ENCODE measurements at places on chromosomes 1 and 21. TPM values are rescaled to one million over a fixed set of nuclear protein-coding genes. Genes with fewer than 3 reads are reported as not detected.
A peak's percentile ranks its signal among the peaks of the same experiment; 100 is the strongest.

DNA sequence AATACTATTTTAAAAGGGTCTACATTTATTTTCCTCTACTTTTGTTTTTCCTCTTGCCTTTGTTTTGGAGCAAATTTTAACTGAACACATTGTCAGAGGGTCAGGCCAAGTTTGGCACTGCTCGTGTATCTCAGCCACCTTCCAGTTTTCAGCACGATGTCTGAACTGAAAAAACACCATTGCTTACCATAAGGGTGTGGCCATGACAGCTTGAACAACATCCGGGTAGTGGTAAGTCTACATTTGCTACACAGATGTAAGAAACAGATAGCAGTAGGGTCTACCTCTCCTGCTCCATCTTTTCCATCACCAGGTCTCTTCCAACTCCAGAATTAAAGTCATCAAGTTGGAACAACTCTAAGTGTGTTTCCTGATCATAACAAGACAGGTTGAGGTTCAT is 4.2 kb downstream of the HIVEP3 start:
- DNase-seq, result no peak
- H3K4me1 ChIP-seq, result peaks cover 43% of the 10 kb centered on the region
- no peaks in the 10 kb centered on the region for H3K36me3 ChIP-seq
- H3K27ac ChIP-seq, result no peak overlapping the region

DNA sequence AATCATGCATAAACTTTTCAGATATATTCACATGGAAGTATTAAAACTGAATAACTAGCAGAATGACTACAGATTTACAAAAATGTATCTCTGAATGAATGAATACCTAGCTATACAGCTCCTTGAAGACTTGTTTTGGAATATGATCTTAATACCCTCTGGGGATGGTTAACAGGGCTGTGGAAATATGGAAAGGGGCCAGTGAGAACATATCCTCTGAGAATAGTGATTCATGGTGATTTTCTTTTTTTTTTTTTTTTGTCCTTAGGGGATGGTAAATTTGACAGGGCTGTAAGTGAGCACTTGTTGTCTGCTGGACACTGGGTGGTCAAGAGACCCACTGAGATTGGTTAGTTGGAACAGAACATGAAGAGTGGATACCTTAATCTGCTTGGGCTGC is 80.7 kb upstream of the HP1BP3 start:
- no peak overlapping the region for H3K4me3 ChIP-seq
- DNase-seq, result no peak
- H3K36me3 ChIP-seq, result peaks cover 20% of the 10 kb centered on the region
- H3K4me1 ChIP-seq, result no peaks in the 10 kb centered on the region
- H3K27me3 ChIP-seq, result no peaks in the 10 kb centered on the region
- no peak overlapping the region for H3K27ac ChIP-seq

DNA sequence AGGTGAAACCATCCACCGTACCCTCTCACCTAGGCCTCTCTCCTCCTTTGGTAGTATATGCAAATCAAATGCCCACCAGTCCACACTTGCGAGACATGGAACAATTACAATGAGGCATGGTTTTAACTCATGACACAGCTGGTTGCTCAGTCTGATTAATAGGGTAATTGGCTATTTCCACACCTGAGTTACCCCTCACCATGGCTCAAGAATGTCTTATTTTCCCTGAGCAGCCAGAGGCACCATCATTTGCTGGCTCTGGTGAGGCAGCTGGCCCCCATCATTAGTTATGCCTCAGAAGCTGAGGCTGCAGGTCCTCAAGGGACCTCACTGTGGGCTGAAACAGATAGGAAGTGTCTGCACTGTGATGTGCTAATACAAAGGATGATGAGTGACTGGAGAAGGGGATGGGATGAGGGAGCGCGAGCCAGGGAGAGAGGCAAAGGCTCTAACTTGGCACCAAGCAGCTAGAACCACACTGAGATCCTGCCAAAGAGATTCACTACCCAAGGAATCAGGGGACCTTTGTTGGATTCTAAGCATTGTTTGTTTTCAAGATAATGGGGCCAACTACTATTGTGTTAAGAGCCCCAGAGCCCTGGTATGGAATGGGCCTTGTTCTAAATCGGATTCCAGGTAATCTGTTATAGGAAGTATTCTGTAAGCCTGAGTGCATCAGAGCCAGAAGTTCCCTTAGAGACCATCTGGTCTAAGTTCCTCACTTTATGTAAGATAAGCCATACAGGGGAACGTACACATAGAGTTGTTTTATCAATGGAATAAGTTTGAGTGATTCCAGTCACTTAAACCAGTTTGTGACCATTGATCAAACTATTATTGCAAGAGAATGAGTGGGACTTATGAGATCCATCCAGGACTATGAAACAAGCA is 80.0 kb upstream of the CNTN2 start:
- no peak for DNase-seq
- no peaks in the 10 kb centered on the region for H3K36me3 ChIP-seq
- H3K4me1 ChIP-seq, result no peaks in the 10 kb centered on the region
- H3K27me3 ChIP-seq, result peaks cover 5% of the 10 kb centered on the region
- H3K27ac ChIP-seq, result no peak overlapping the region

The SPRR2A gene
- total RNA-seq, result not detected

GRCh38 chr1:90371448-90371813 is 345.7 kb downstream of the BARHL2 start:
- H3K4me3 ChIP-seq, result no peak overlapping the region
- H3K4me1 ChIP-seq, result no peaks in the 10 kb centered on the region
- DNase-seq, result no peak
- no peaks in the 10 kb centered on the region for H3K27me3 ChIP-seq
- H3K36me3 ChIP-seq, result no peaks in the 10 kb centered on the region

The DMBX1 gene
- not detected for total RNA-seq

- H3K4me3 ChIP-seq, result no peak overlapping the region
- DNase-seq, result no peak
- H3K4me1 ChIP-seq, result no peaks in the 10 kb centered on the region
- no peak overlapping the region for H3K27ac ChIP-seq
- no peaks in the 10 kb centered on the region for H3K36me3 ChIP-seq
Observed at GRCh38 chr1:8910914-8911313, 32.4 kb upstream of the ENO1 start.

The REG4 gene
- total RNA-seq, result not detected

DNA sequence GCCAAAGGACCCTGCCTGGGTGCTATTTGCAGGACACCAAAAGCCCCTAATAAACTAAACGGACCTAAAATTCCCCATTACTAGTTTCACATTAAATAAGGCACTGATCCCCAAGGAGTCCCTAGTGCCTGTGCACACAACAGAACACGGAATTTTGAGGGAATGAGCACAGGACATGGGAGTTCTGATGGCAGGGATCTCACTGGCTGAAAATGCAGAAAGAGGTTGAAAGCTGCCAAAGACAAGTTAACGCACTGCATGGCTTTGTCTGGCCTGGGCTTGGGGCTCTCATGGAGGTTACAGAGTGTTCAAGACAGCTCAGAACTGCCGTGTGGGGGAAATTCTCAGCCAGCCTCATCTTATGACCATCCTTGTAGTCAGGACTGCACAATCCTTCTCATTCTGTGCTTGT is 15.6 kb upstream of the ATP1B1 start:
- H3K27ac ChIP-seq, result no peak overlapping the region
- no peak overlapping the region for H3K4me3 ChIP-seq
- DNase-seq, result no peak
- H3K4me1 ChIP-seq, result no peaks in the 10 kb centered on the region
- H3K36me3 ChIP-seq, result no peaks in the 10 kb centered on the region
- no peaks in the 10 kb centered on the region for H3K27me3 ChIP-seq

The TPTE gene
- total RNA-seq, result not detected

DNA sequence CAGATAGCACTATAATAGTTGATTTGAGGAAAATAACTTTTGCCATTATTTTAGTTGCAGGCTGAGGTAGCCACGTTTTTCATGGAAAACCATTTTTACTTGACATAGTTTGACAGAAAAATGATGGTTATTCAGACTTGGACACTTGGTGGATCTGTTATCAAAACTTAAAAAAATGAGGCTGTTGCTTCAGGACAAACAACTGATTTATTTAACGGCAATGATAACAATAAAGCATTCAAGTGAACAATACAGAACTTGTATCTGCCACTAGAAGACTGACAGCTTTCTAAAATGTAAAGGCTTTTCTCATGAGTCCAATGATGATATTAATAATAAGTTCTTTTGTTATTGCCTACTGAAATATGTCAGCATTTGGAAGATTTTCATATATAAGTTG is 322.9 kb downstream of the BRINP3 start:
- H3K4me1 ChIP-seq, result no peaks in the 10 kb centered on the region
- H3K4me3 ChIP-seq, result no peak overlapping the region
- no peak overlapping the region for H3K27ac ChIP-seq
- H3K27me3 ChIP-seq, result no peaks in the 10 kb centered on the region
- DNase-seq, result no peak

DNA sequence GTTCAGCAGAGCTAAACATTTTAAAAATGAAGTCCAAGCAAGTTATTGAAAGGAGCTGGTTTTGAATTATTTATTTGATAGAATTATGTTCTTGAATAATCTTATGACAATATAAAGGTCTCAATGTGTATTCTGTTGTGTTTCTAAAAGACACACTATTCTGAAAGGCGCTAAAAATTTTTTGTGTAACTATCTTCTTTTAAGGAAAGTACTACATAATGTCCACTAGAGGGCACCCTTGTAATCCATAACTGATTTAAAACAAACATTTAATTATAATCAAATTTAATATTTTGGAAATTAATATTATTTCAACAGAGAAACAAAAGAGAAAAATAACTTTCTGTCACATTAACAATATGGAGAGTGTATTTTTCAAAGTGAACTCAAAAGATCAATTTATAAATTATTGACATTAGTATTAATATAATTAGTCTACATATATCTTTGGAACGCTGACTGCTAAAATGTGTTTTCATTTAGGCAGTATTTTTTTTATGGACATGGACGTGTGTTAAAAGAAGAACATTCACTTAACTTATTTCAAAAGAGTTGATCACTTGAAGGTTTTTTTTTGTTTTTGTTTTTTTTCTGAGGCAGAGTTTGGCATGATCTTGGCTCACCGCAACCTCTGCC is 248.4 kb downstream of the DENND1B start:
- H3K4me1 ChIP-seq, result no peaks in the 10 kb centered on the region
- no peak overlapping the region for H3K4me3 ChIP-seq
- H3K36me3 ChIP-seq, result no peaks in the 10 kb centered on the region
- no peak for DNase-seq
- no peak overlapping the region for H3K27ac ChIP-seq
- no peaks in the 10 kb centered on the region for H3K27me3 ChIP-seq

DNA sequence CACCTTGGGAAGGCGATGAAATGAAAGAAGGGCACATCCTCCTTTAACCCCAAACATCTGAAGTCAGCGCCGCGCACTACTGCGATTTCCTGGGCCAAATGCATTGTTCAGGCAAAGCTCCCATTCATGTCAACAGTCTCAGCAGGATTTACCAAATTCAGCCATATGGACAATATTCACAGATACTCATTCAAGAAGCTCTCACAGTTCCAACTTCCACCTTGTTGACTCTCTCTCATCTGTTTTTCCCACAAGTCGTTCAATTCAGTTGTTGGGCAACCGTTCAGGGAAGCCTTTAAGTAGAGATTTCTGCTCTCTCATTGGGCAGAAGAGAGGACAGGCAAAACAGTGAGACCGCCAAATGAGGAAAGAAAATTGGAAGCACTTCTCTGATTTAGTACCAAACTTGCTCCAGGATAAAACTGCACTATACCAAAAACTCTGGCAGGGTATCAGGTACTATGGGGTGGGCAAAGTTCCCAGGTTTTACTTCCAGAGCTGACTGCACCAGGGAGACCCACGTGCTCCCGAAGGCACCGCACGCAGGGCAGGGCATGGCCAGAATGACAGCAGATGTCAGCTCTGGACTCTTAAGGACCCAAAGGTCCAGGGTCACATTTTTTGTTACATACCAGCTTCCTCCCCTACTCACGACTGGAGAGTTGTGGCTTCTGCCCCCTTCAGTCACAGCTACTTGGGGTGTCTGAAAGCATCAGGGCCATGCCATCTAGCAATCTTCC is 668.8 kb downstream of the KIF26B start:
- no peak overlapping the region for H3K4me3 ChIP-seq
- no peak for DNase-seq
- H3K36me3 ChIP-seq, result no peaks in the 10 kb centered on the region
- no peaks in the 10 kb centered on the region for H3K27me3 ChIP-seq

GRCh38 chr1:164735315-164736052 is 176.5 kb downstream of the PBX1 start:
- no peak for DNase-seq
- no peak overlapping the region for H3K4me3 ChIP-seq
- no peaks in the 10 kb centered on the region for H3K4me1 ChIP-seq
- no peak overlapping the region for H3K27ac ChIP-seq
- H3K36me3 ChIP-seq, result no peaks in the 10 kb centered on the region

DNA sequence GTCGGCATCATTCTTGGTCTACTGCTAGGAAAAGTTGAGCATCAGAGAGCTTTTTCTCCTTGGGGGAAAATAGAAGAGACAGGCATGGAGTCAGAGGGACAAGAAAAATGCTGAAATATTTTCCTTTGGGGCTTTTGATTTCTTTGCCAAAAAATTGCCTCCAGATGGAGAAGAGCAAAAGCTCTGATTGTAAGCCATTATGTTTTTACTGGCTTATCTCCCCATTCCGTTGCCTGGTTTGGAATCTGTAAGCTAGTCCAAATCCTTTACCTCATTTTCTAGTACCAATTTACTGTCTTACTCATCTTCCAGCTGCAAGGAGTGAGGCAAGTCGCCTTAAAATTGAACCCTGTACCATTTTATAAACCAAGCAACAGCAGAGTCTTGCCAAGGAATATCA is 23.3 kb upstream of the NBL1 start:
- H3K36me3 ChIP-seq, result peaks cover 31% of the 10 kb centered on the region
- H3K27ac ChIP-seq, result no peak overlapping the region
- no peak for DNase-seq
- H3K27me3 ChIP-seq, result no peaks in the 10 kb centered on the region

DNA sequence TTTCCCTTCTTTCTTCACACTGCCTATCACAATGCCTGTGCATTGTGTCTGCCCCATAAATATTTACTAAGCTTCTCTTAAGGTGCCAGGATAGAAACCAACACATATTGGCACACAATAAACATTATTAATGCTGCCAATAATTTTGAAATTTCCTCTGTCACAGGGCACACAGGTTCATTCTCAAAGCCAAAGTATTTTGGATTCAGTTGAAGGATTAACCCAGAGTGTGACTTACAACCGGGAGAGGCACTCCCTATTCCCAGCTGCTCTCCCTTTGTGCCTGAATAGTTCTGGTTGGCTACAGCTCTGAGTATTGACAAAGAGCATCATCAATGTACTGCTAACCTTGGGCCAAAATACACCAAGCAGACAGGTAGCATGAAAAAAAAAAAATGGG is 46.6 kb upstream of the ATP1A1 start:
- DNase-seq, result no peak
- peaks cover 15% of the 10 kb centered on the region for H3K4me1 ChIP-seq
- H3K27ac ChIP-seq, result peak overlapping the region; percentile 39
- H3K4me3 ChIP-seq, result no peak overlapping the region
- H3K27me3 ChIP-seq, result no peaks in the 10 kb centered on the region
- H3K36me3 ChIP-seq, result no peaks in the 10 kb centered on the region

GRCh38 chr1:223483511-223483910 is 90.3 kb downstream of the CCDC185 start:
- H3K27me3 ChIP-seq, result peaks cover 11% of the 10 kb centered on the region
- no peaks in the 10 kb centered on the region for H3K36me3 ChIP-seq
- H3K4me3 ChIP-seq, result no peak overlapping the region
- peaks cover 4% of the 10 kb centered on the region for H3K4me1 ChIP-seq
- DNase-seq, result no peak

The NPPA gene
- total RNA-seq, result 2.6 TPM

GRCh38 chr21:41750051-41750450 is 16.8 kb downstream of the RIPK4 start:
- H3K27ac ChIP-seq, result no peak overlapping the region
- H3K36me3 ChIP-seq, result peaks cover 11% of the 10 kb centered on the region
- no peak overlapping the region for H3K4me3 ChIP-seq
- no peak for DNase-seq

- H3K27ac ChIP-seq, result no peak overlapping the region
- H3K27me3 ChIP-seq, result no peaks in the 10 kb centered on the region
- peak; percentile 55 for DNase-seq
- H3K36me3 ChIP-seq, result peaks cover 8% of the 10 kb centered on the region
Observed at GRCh38 chr21:29349702-29350101, 51.0 kb downstream of the BACH1 start.
